Adrenal gland (tissue), 19 donors: ENCODE measurements at places on chromosomes 13 and 19. TPM values are rescaled to one million over a fixed set of nuclear protein-coding genes. Genes with fewer than 3 reads are reported as not detected.

N4BP2L1 gene
- total RNA-seq = 12.5 TPM

NUP58 gene
- 25.0 TPM for total RNA-seq

TGFBR3L gene
- 0.23 TPM for total RNA-seq

COMP gene
- total RNA-seq = not detected

ZNF888 gene
- total RNA-seq = 5.0 TPM

ZNF607 gene
- total RNA-seq = 14.9 TPM

OLFM2 gene
- total RNA-seq = 36.5 TPM

OR7C1 gene
- 0.74 TPM for total RNA-seq

IZUMO4 gene
- 0.96 TPM for total RNA-seq

LDLR gene
- 811 TPM for total RNA-seq

ZNF285 gene
- 3.6 TPM for total RNA-seq

ZNF714 gene
- total RNA-seq = 12.2 TPM

CLASRP gene
- total RNA-seq = 30.5 TPM

ZNF497 gene
- total RNA-seq = 8.1 TPM

HSPB6 gene
- total RNA-seq = 152 TPM

SYCN gene
- total RNA-seq = 0.76 TPM

PVR gene
- total RNA-seq = 49.7 TPM

PLIN4 gene
- 0.17 TPM for total RNA-seq

MISP3 gene
- 2.4 TPM for total RNA-seq

PALM gene
- 50.6 TPM for total RNA-seq

LRRC63 gene
- total RNA-seq = 0.41 TPM

NLRP7 gene
- not detected for total RNA-seq

DAND5 gene
- 0.97 TPM for total RNA-seq

CD209 gene
- 38.5 TPM for total RNA-seq

ZNF492 gene
- total RNA-seq = not detected

ZNF440 gene
- 4.2 TPM for total RNA-seq

RRAS gene
- total RNA-seq = 47.3 TPM

CCDC8 gene
- total RNA-seq = 56.7 TPM

TEX26 gene
- not detected for total RNA-seq

DNASE2 gene
- total RNA-seq = 83.4 TPM

CLEC11A gene
- 14.8 TPM for total RNA-seq

ZNF382 gene
- total RNA-seq = 16.9 TPM

PROZ gene
- not detected for total RNA-seq

TNFSF9 gene
- 1.2 TPM for total RNA-seq

FCER2 gene
- 0.42 TPM for total RNA-seq

LHB gene
- not detected for total RNA-seq

METTL21C gene
- total RNA-seq = not detected

RPS19 gene
- 1,651 TPM for total RNA-seq

ZNF460 gene
- total RNA-seq = 36.6 TPM

COX6B1 gene
- 558 TPM for total RNA-seq

KLK6 gene
- total RNA-seq = not detected

MEIOSIN gene
- total RNA-seq = not detected
